ENCODE measurements at places on chromosomes 1 and 21.
A peak's percentile ranks its signal among the peaks of the same experiment; 100 is the strongest.

DNA sequence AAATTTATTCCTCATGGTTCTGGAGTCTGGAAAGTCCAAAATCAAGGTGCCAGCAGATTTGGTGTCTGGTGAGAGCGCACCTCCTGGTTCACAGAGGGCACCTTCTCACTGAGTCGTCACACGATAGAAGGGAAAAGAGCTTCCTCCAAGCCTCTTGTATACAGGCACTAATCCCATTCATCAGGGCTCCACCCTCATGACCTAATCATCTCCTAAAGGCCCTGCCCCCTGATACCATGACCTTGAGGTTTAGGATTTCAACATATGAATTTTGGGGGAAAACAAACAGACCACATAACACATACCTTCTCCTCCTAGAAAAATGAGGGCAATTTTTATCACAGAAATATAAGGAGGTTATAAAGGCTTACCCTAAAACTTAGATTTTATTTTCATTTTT, 88.0 kb upstream of the NFIA start:
- DNase-seq: no peak

GRCh38 chr1:32339363-32339978, 3.4 kb upstream of the MARCKSL1 start:
- no peak for DNase-seq

- no peak for DNase-seq
Measured at GRCh38 chr1:200173097-200173618, 145.6 kb downstream of the NR5A2 start.

DNA sequence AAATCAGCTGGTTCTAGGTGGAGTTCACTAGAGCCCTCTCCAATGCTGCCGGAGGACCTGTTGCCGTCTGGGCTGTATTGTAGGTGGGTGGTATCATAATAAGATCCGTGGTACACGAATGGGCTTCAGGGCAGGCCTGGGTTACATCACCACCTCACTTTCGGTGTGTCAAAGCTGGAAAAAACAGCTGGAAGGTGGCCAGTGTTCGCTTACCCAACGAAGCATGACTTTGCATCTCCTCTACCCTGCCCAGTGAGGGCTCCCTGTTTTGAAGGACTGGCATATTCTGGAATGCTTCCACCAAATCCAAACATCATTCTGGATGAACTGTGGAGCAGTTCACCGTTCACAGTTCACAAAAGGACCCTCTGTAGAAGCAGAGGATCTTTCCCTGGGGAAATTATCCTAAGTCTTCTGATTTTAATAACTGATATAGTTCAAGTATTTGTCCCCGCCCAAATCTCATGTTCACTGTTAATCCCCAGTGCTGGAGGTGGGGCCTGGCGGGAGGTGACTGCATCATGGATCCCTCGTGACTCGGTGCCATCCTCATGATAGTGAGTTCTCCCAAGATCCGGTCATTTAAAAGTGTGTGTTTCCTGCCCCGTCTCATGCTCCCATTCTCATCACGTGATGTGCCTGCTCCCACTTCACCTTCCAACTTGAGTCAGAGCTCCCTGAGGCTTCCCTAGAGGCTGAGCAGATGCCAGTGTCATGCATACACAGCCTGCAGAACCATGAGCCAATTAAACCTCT, 429.0 kb downstream of the KIF26B start:
- DNase-seq: no peak

- DNase-seq: no peak
Measured at GRCh38 chr1:44655609-44656008, 18.7 kb downstream of the TMEM53 start.

GRCh38 chr21:17386498-17386897, 126.3 kb upstream of the CXADR start:
- DNase-seq: no peak

DNA sequence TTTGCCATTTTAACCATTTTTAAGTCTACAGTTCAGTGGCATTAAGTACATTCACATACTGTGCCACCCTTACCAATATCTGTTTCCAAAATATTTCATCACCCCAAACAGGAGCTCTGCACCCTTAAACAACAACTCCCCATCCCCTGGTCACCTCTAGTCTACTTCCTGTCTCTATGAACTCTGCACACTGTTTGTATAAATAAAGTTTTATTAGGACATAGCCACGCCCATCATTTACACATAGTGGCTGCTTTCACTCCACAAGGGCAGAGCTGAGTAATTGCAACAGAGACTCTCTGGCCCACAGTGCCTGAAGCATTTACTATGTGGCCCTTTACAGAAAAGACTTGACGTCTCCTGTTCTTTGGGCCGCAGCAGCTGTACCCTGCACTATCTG, 30.1 kb downstream of the KCNAB2 start:
- DNase-seq: no peak

GRCh38 chr1:244647819-244648218, 5.1 kb upstream of the DESI2 start:
- no peak for DNase-seq

DNA sequence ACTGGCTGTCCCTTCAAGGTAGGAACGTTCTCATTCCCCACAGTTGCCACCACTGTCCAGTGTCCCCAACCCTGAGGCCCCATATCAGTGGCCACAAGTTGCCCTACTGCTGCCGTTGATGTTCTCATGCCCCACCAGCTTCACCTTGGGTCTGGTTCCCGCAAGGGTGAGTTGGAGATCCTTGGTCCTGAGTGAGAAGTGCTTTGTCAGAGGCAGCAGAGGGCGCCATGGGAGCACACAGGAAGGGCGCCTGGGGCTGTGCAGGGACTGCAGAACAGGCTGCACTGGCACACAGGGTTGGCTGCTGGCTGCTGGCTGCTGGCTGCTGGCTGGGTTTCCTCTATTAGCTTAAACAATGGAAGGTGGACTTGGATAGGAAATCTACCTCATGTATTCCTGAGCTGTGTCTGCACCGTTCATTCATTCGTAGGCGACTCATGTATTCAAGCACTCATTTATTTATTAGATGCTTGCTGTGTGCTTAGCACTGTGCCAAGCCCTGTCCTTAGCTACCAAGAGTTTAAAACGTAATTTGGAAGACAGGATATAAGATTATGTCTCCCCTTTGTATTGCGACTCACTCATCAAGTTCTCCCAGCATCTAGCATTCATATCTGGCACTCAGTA, 2.1 kb upstream of the S100A9 start:
- DNase-seq: peak; percentile 59

DNA sequence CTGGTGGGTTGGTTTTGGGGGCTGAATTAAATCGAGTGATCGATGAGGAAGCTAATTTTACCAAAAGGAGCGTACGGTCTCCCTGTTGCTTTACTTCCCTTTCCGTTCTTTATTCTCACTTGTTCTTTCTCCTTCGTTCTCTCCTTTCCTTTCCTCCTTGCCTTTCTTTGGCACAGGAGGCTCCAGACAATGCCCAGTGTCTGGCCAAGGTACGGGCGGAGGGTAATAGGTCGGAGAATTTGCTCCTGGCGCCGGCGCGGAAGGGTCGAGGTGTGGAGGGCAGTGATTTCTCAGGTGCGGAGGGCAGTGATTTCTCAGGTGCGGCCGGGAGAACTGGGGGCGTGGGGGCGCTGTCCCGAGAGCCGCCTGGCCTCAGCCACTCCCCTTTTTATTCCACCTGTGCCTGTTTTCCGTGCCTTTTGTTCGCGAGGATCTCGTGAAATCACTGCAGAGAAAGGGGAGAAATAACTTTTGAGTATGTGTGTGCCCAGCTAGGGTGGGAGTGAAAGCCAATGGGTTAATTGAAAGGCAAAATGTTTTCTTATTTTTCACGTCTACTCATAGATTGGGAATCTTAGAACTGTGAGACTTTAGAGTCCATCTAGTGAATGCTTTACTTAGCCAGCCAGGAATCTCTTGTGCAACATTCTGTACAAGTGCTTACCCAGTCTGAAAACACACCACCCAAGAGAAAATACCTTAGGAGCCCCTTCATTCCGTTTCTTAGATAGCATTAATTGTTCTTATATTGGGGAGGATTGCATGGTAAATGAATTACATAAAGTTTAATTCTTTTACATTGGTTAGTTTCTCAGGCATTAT, 1.3 kb downstream of the FNBP1L start:
- DNase-seq: no peak

Measured in activated CD8-positive, alpha-beta memory T cell treated with anti-CD3 and anti-CD28 coated beads for 24 hours (primary cell).